ENCODE measurements at places on chromosomes 16 and 17.

DNA sequence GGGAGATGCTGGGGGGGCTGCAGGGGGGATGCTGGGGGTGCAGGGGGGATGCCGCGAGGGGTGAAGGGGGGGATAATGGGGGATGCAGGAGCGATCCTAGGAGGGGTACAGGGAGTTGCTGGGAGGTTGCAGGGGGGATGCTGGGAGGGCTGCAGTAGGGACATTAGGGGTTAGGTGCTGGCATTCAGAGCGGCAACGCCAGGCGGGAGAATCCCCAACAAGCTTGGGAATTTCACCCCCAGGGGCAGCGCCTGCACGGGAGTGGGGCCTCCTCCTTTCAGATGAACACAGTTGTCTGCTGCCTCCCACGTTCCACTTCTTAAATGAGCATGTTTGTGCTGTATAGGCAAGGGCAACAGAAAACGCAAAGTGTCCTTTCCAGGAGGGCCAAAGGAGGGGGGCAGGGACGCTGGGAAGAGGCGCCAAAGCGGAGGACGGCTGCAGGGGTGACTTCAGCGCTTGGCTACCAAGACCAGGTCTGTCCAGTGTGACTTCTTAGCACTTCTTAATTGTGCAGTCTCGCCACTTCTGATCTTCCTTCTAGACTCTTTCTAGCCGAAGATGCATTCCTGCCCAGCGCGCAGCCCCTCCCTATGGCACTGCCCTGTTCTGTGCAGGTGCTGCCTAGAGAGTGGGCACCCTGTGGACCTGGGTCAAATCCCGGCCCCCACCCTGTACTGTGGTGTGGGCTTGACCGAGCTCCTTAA, 2.0 kb upstream of the SLC6A4 start:
- DNase-seq: no peak

DNA sequence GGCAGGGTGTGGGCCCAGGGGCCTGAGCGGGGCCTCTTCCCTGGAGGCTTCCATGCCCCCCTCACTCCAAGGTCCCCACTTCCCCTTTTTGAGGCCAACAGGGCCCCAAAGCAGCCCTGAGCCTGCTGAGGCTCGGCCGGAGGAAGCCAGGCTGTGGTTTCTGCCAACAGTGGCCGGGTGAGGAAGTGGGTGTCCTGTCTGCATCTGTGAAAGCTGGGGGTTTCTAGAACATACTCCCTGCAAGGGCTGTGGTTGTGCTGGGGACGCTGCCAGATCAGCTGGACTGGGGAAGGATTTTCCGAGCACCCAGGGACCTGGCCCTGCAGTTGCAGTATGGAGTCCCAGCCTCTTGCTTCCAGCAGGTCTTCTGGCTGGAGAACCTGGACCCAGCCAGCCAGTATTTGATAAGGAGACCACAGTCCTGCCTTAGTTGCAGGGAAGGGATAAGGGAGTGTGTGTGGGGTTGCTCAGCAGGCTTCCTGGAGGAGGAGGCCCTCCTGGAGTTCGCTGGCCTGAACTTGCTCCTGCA, 15.7 kb downstream of the ADCY7 start:
- no peak for DNase-seq

GRCh38 chr17:37239690-37240334, 136.0 kb upstream of the C17orf78 start:
- DNase-seq: no peak

DNA sequence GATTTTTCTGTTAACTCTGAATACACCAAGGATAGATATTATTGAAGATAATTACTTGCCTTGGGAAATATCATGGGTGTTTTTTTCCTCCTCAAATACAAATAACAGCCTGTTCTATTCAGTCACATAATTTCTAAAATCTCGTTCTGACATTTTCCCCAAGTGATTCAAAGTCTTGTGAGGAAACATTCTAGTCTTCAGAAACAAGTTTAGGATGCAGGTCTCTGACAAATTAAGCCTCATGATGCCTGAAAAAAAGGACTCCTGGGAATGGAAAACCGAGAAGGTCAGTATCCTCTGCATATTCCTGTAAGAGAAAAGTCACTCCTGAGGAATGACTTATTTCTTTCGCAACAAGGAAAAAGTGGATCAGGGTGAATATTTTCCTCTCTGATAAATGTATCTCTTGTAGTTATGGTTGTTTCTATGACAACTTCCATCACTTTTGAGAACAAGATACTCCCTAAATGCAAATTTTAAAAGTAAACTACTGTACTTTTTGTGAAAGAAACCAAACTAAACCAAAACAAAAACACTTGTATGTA, 384.6 kb downstream of the CNTNAP4 start:
- DNase-seq: no peak

GRCh38 chr17:27792095-27792494, 8.2 kb downstream of the NOS2 start:
- DNase-seq: no peak

GRCh38 chr16:58138852-58139251, 9.7 kb upstream of the CFAP20 start:
- no peak for DNase-seq

- no peak for DNase-seq
Observed at GRCh38 chr16:13014476-13014875, 113.1 kb downstream of the SHISA9 start.

DNA sequence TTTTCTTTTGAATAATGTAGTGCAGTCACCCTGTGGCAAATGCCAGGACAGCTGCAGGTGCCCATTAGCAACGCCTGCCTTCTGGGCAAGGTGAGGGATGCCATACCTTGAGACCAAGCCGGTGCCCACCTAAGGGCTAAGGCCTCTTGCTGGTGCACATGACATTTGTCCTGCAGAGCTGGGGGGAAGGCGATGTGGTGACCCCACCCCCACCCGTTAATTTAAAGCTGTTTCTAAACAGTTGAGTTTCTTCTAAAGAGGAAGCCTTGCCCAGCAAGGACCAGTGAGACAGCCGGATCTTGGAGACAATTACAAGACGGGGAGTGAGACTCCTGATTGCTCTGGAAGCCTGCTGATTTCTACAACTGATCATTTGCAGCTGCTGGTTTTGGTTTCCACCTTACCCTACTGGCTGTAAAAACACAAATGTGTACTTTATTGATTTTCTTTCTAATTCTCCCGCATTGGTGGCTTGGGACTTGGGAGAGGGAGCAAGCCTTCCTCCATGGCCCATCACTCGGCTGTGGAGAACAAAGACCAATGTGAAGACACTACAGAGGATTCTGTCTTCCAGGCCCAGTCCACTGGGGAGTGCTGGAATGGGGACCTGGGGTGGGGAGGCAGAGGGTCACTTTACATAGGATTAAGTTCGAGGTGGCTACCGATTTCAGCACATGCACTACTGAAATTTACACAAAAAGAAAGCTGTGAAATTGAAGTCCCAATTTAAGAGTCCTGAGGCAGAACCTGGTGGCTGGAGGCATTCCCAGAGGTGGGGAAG, 2.7 kb downstream of the CDK5R1 start:
- DNase-seq: no peak

DNA sequence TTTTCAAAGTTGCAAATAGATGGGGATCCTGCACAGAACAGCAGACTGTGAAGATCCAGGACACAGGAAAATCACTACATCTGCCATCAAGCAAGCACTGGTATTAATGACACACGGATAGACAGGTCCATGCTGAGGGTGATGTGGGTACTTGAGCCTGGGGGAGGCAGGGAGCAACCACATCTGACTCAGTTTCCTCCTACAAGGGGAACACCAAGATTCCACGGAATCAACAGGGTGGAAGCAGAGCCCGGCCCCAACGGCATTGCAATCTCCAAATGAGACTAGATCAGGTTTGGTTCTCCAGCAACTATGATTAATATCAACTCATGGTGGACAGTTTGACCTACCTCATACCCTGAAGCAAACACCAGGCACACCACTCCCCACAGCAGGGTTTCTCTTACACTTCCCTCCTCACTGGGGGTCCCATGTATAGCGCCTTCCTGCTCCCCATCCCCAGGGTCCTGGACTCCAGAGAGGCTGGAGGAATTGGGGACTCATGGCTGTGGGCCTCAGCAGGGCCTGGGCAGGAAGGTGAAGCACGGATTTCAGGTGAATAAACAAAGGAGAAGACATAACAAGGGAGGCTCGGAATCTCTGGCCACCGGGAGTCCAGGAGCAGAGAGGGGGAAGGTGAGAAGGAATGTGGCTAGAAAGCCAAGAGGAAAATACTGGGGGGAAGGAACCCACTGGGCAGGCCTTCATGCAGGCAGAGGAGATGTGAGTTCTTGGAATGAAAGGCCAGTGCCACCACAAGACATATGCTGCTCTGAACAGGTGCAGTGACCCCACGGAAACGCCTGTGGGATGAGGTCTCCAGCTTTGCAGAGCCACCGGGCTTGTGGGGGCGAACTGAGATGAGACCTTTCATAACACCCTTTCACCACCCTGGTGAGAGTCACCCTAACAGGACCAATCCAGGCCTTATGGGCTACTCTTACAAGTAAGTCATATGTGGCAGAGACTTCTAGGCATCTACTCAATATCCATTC, 29.5 kb upstream of the PIK3R6 start:
- no peak for DNase-seq

- no peak for DNase-seq
Observed at GRCh38 chr16:35405526-35405925, 1946.1 kb downstream of the TP53TG3F start.

DNA sequence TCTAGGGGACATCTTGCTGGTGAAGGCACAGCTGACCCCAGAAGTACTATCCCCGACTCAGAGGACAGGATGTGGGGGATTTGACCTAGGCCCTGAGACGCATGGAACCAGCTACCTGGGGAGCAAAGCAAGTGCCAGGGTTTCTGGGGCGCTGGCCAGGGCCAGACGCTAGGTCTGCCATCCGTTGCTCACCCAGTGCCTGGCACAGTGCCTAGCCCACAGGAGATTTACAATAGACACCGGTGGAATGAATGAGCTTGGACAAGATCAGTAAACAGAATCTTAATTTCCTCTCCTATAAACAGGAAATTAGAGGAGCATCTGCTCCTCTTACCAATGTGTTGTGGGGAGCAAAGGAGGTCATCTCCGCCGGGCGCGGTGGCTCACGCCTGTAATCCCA, 5.0 kb downstream of the RPRML start:
- DNase-seq: no peak

GRCh38 chr17:60303406-60304099, 88.4 kb downstream of the USP32 start:
- DNase-seq: no peak

DNA sequence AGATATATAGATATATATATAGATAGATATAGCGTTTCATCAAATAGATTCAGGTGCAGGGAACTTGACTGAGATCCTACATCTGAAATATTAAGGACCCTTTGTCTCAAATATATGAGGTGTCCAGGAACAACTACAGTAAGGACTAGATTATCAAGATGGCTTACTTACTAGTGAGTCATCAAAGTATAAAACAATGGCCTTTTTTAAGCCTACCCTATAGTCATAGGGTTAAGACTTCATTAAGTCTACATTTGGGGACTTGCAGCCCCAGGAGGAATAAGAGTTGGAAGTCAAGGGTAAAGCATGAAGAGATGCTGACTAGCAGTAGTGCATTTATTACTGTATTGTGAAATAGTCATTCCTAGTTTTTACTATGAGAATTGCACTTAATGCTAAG, 1023.4 kb downstream of the CDH11 start:
- no peak for DNase-seq

- no peak for DNase-seq
Observed at GRCh38 chr17:17220529-17220928, 14.4 kb upstream of the PLD6 start.

GRCh38 chr17:59832883-59833379, 59.8 kb downstream of the TUBD1 start:
- no peak for DNase-seq

DNA sequence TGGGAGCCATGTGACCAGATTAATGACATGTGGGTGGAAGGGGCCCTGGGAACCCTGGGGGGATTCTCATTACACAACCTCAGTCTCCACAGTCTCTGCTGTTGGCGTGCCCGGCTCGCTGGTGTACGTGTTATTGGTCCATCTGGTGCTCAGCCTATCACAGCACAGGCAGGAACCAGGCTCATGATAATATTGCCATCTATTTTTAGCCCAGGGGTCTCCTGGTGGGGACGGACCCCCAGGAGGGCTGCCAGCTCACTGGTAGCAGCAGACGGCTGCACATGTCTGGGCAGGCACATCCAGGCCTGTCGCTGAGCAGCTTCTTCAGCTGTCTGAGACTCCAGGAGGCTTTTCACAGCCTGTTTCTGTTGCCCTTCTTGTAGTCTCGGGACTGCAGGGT, 123.8 kb downstream of the RAB11FIP4 start:
- no peak for DNase-seq

DNA sequence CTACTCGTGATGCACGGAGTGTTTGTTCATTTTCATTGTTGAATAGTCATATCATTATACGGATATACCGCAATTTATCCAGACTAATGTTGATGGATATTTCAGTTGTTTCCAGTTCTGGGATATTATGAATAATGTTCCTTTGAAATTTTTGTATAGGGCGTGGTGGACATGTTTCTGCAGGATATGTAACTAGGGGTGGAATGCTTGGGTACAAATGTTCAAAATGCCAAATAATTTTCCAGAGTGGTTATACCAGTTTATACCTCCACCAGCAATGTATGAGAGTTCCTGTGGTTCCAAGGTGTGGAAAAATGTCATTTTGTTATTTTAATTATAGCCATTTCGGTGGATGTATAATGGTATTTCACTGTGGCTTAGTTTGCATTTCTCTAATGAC, 53.6 kb downstream of the NUP88 start:
- no peak for DNase-seq

DNA sequence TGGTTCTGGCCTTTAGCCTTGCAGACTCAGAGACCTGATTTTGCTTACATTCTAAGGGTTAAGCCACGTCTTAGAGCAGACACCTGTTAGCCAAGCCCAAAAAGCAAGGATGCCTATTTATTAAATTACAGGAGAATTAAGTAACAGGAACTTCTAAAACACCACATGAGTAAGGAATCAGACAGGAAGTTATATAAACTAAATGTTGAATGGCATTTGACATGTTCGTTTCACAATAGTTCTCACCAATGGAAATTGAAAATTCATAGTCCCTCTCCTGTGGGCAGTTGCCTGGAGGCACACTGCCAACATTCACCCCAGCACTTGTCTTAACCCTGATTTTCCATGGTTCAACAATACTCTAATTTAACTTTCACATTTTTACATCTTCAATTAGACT, 9.0 kb downstream of the KRTAP9-7 start:
- DNase-seq: no peak

GRCh38 chr16:84369938-84370627, 1.7 kb downstream of the ATP2C2 start:
- no peak for DNase-seq

DNA sequence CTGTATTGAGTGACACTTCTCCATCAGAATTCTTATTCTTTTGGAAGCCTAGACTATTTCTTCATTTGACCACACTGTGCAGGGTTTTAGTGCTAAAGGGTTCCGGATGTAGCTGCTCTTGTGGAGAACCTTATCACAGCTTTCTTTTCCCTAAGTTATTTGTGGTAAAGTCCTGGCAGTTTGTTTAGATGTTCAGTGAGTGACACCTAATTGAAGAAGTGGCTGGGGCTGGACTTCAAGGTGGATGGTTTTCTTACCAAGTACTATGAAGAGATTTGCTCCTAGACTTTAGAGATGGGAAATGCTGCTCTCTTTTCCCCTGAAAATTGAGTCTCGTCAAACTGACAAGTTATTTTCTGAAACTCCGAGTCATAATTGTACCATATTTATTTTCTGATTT, 144.0 kb upstream of the TBX2 start:
- no peak for DNase-seq

GRCh38 chr17:17387498-17388362, 84.6 kb downstream of the NT5M start:
- DNase-seq: no peak

- no peak for DNase-seq
Observed at GRCh38 chr16:55035956-55036355, 105.3 kb downstream of the IRX5 start.

All from activated CD4-positive, CD25-positive, alpha-beta regulatory T cell treated with anti-CD3 and anti-CD28 coated beads, Interleukin-2, amount 50 U/mL, for 16 hours (primary cell).